ENCODE measurements at places on chromosomes 1 and 21.

DNA sequence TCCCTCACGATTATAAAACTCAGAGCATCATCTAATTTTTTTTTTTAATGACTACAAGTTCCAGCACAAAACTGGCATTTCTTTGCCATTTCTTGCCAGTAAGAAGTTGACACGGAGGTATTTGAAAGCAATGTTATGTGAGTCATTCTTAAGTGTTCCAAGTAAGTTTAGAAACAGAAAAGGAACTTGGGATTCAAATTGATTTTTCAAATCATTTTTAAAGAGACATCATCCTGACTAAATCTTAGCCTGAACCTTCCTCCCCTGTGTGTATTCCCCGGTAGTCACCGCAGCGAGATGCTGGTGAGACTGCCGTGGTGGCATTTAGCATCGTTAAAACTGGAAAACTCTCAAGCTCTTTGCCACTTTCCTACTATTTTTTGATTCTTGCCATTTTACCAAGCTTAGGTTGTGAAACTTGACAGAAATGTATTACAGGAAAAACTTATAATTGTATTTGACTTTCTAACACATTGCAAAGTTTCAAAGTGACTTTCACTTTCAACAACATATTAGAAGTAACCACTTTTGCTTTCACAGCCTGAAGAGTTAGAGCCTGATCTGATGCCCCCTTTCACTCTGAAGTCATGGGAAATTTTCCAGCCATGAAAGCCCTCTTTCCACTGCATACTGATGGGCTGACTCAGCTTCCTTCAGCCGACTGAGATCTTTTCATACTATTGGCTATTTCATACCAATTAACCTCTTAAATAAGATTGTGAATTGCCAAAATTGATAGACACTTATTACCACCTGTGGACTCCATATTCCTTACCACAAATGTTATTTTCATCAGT, 61.4 kb downstream of the OLFML2B start:
- DNase-seq, result peak; percentile 79

- DNase-seq, result no peak
These were observed 66.3 kb upstream of the DIRAS3 start for GRCh38 chr1:68116643-68117235.

DNA sequence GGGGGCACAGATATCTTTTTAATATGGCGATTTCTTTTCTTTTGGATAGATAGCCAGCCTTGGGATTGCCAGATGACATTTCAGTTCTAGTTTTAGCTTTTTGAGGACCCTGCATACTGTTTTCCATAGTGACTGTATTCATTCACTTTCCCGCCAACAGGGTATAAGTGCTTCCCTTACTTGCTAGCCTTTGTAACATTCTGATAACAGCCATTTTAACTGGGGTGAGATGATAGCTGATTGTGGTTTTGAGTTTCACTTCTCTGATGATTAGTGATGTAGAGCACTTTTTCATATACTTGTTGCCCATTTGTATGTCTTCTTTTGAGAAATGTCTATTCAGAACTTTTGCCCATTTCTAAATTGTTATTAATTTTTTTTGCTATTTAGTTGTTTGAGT, 151.9 kb downstream of the NTPCR start:
- DNase-seq, result no peak

DNA sequence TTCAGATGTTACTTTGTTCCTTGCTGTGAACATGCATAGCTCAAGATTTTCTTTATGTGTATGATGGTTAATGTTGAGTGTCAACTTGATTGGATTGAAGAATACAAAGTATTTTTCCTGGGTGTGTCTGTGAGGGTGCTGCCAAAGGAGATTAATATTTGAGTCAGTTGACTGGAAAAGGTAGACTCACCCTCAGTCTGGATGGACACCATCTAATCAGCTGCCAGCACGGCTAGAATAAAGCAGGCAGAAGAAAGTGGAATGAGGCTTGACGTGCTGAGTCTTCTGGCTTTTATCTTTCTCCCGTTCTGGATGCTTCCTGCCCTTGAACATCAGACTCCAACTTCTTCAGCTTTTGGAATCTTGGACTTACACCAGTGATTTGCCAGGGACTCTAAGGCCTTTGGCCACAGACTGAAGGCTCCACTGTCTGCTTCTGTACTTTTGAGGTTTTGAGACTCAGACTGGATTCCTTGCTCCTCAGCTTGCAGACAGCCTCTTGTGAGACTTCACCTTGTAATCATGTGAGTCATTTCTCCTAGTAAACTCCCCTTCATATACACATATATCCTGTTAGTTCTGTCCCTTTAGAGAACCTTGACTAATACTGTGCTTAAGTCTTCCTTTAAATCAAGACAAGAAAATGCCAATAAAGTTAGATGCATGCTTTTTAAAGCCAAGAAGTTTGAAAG, 626.6 kb downstream of the KCNT2 start:
- no peak for DNase-seq

DNA sequence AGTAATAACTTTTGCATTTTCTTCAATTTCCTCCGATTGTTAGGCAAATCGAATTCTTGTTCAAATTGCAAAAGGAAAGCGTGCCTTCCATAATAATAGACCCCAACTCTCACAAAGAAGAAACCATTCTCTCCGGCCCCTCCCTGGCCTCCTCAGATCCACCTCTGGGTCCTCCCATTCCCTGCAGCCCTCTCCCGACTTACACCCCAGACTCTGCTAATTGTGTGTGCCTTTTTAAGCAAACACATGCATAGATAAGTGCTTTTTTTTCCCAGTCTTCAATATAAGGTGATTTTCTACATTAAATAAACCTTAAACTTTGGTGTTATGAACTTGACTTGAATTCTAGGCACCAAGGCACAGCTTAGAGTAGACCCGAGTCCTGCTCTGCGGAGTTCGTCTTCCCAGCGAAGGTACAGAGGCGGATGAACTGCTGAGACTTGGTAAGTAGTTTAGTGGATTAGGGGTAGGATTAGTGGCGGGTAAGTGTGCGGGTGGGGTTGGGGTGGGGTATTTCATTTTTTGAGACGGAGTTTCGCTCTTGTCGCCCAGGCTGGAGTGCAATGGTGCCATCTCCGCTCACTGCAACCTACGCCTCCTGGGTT, 1.5 kb downstream of the L1TD1 start:
- DNase-seq, result no peak

GRCh38 chr1:117754061-117754969, 148.5 kb downstream of the TENT5C start:
- DNase-seq, result no peak

DNA sequence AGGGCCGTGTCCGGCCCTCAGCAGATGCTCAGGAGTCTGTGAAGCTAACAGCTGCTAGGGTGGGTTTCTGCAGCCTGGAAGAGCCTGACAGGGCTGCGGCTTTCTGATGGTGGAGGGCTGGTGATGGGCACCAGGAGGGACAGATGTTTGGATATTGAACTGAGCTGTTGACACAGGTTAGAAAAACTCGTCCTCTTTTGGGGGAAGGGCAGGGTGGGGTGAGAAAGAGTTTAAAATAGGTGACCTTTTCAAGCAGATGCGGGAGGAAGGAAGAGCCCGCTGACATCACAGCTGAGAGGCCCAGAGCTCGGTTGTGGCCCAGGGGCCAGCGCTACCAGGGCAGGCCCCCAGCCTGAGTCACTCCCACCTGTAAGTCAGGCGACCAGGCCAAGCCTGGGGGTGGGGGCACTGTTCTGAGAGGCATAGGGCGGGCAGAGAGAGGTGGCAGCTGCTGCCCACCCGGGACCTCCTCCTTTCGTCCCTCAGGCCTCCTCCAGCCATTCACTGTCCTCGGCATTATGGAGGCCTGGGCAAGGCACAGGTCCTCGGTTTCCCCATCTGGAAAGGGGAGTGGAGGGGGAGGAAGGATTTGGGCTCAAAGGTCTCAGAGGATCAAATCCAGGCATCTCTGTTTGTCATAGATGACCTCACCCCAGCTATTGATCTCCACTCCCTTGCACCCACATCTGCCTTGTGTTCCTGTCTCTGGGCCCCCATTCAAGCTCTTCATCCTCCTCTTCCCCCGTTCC, 32.3 kb upstream of the ID3 start:
- no peak for DNase-seq

- no peak for DNase-seq
These were observed 394.2 kb downstream of the VAV3 start for GRCh38 chr1:107570768-107571167.

DNA sequence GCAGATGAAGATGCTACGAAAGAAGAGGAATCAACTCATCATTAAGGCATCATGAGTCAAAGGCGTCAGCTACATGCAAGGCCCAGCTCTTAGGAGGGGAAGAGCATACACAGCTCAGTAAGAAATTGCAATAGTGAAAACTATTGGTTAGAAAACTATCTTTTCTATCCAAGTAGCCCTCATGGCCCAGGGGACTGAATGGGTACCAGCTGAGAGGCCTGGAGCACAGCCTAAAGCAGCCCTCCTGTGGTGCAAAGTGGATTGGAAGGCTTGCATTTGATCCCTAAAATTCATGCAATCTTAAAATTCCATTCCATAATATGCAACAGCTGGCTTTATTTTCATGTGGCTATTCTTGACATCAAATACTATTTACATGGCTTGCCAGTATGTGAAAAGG, 251.8 kb upstream of the USP24 start:
- no peak for DNase-seq

- no peak for DNase-seq
These were observed 125.5 kb downstream of the DMRTB1 start for GRCh38 chr1:53584777-53585107.

GRCh38 chr1:68162761-68163160, 69.6 kb downstream of the WLS start:
- no peak for DNase-seq

- no peak for DNase-seq
These were observed 13.8 kb downstream of the CASZ1 start for GRCh38 chr1:10782491-10783244.

DNA sequence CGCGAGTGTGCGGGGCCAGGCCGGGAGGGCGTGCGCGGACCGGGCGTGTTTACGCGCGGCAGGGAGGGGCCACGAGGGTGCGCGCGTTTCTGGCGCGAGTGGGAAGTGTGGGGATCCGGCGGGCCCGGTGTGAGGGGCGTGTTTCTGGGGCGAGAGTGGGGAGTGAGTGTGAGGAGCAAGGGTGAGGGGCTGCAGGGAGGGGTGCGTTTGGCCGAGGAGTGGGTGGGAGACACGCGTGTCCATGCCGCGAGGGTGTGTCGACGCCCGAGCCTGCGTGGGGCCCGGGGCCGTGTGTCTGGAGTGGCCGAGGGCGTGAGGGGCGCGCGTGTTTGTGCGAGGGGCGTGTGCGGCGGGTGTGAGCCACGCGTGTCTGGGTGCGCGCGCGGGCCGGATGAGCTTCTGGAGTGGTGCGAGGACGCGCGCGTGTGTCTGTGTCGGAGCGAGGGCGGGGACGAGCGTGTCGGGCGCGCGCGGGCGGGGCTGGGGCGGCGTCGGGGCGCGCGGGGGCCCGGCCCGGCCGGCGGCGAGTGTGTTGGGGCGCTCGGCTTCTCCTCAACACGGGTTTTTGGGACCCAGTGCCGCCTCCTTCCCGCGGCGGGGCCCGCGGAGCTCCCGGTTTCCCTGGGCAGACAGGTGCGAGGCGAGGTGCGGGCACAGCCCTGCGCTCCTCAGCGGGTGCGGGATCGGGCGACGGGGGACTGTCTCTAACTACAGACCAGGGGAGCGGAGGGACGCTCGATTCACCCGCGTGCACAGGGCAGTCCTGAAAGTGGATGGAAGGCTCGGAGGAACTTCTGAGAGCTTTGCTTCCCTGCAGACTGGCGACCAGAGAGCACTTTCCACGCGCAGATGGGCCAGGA, 65.8 kb upstream of the VAMP3 start:
- DNase-seq, result no peak

GRCh38 chr1:116322752-116323405, 50.2 kb upstream of the ATP1A1 start:
- no peak for DNase-seq
